ENCODE measurements at places on chromosomes 5 and 9. TPM values are rescaled to one million over a fixed set of nuclear protein-coding genes. Genes with fewer than 3 reads are reported as not detected.

The ALAD gene
- total RNA-seq: 30.5 TPM

The ECM2 gene
- not detected for total RNA-seq

The SLC12A7 gene
- 28.2 TPM for total RNA-seq

The SNCAIP gene
- total RNA-seq: not detected

The SOX30 gene
- total RNA-seq: 0.50 TPM

The SPINK7 gene
- not detected for total RNA-seq

The PSAT1 gene
- total RNA-seq: 62.2 TPM

The MEGF10 gene
- total RNA-seq: not detected

The FBP2 gene
- not detected for total RNA-seq

The PCDHGA10 gene
- total RNA-seq: 0.06 TPM

The CCDC183 gene
- 0.41 TPM for total RNA-seq

The GFRA3 gene
- not detected for total RNA-seq

The NDOR1 gene
- 20.5 TPM for total RNA-seq

The SAXO1 gene
- total RNA-seq: not detected

The DRD1 gene
- not detected for total RNA-seq

The FCN2 gene
- not detected for total RNA-seq

The ANGPTL2 gene
- total RNA-seq: not detected

The MEIKIN gene
- total RNA-seq: not detected

The GFI1B gene
- not detected for total RNA-seq

The UNC13B gene
- 1.4 TPM for total RNA-seq

The CTXN3 gene
- not detected for total RNA-seq

The TMEM174 gene
- not detected for total RNA-seq

The FAM153A gene
- 127 TPM for total RNA-seq

The FAM200C gene
- total RNA-seq: 0.69 TPM

The ANKRD18A gene
- total RNA-seq: 5.7 TPM

The SLC45A2 gene
- total RNA-seq: not detected

The PCDHGA5 gene
- 0.11 TPM for total RNA-seq

The CDX1 gene
- total RNA-seq: not detected

The CCL27 gene
- total RNA-seq: 1.6 TPM

The C1QTNF2 gene
- total RNA-seq: not detected

The DPH7 gene
- total RNA-seq: 35.5 TPM

The DND1 gene
- 3.0 TPM for total RNA-seq

The AIF1L gene
- total RNA-seq: 1.7 TPM

The BAAT gene
- 0.08 TPM for total RNA-seq

The BHMT gene
- total RNA-seq: not detected

The CCDC69 gene
- 40.1 TPM for total RNA-seq

The DDX46 gene
- total RNA-seq: 99.2 TPM

The SARDH gene
- 2.7 TPM for total RNA-seq

The LMX1B gene
- total RNA-seq: not detected

The ENC1 gene
- 0.89 TPM for total RNA-seq

The CORO2A gene
- total RNA-seq: 18.2 TPM

The PCDHB5 gene
- not detected for total RNA-seq

The RMI1 gene
- total RNA-seq: 25.1 TPM

The DOCK2 gene
- total RNA-seq: 244 TPM

The KLF4 gene
- total RNA-seq: 0.48 TPM

The PCDHA4 gene
- total RNA-seq: not detected

The PCDHGB2 gene
- 0.34 TPM for total RNA-seq

The PKD2L2 gene
- not detected for total RNA-seq

The LCN9 gene
- not detected for total RNA-seq

The REEP2 gene
- 2.0 TPM for total RNA-seq

The ANXA6 gene
- total RNA-seq: 432 TPM

The DPYSL3 gene
- total RNA-seq: not detected

The LCN15 gene
- total RNA-seq: not detected

The DNAH5 gene
- not detected for total RNA-seq

The UBLCP1 gene
- total RNA-seq: 13.4 TPM

The OSMR gene
- total RNA-seq: 0.19 TPM

The LMNB1 gene
- total RNA-seq: 105 TPM

The GCNT4 gene
- 3.9 TPM for total RNA-seq

The CCL28 gene
- 22.8 TPM for total RNA-seq

The FYB1 gene
- total RNA-seq: 153 TPM
